ENCODE measurements at places on chromosomes 1 and 21.

GRCh38 chr1:111513410-111514020 lies 10.1 kb upstream of the ADORA3 start:
- no peak for DNase-seq

DNA sequence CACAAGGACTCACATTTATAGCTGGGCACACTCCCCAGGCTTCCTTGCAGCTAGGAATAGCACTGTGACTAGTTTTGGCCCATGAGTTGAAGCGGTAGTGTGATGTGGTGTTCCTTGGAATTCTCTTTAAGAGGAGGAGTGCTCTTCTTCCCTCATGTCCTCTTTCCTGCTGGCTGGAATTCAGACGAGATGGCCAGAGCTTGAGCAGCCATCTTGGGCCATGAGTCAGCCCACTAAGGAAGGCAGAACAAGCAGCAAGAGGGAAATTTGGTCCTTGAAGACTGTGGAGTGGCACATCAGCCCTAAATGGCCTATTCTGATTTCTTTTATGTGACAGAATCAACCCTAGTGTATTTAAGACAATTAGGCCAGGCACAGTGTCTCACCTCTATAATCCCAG lies 20.0 kb downstream of the HTR6 start:
- no peak for DNase-seq

- no peak for DNase-seq
Measured at GRCh38 chr1:30083800-30084464, 639.5 kb downstream of the MATN1 start.

DNA sequence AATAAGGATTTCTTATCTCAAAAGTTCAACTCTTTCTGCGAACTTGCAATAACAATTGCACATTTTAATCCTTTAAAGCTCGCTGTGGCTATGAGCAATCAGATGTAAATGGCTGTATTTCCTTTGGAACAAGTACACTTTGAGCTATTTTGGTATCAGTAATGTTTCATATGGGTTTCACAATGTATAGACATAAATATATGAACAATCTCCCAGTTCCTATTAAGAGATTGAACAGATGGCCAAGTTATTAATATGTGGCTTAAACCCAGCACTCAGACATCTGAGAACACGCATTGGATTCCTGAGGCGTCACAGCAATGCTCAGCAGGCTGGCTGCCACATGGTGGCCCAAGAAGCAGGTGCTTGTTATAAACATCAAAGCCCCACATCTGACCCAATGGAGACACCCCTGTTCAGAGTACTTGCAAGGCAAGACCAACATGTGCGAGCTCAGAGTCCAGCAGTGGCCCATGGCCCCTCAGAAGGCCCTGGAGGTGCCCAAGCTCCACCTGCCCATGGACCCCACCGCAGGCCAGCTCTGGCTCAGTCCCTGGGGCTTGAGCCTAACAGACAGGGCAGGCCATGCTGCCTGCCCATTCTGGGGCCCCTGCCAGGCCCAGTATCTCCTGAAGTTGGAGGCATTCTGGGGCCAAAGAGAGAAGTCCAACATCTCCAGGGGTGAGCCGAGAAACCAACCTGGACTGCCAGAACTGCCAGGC lies 23.7 kb downstream of the PSMG1 start:
- DNase-seq: no peak

GRCh38 chr1:61435226-61435625 lies 289.7 kb downstream of the TM2D1 start:
- no peak for DNase-seq

DNA sequence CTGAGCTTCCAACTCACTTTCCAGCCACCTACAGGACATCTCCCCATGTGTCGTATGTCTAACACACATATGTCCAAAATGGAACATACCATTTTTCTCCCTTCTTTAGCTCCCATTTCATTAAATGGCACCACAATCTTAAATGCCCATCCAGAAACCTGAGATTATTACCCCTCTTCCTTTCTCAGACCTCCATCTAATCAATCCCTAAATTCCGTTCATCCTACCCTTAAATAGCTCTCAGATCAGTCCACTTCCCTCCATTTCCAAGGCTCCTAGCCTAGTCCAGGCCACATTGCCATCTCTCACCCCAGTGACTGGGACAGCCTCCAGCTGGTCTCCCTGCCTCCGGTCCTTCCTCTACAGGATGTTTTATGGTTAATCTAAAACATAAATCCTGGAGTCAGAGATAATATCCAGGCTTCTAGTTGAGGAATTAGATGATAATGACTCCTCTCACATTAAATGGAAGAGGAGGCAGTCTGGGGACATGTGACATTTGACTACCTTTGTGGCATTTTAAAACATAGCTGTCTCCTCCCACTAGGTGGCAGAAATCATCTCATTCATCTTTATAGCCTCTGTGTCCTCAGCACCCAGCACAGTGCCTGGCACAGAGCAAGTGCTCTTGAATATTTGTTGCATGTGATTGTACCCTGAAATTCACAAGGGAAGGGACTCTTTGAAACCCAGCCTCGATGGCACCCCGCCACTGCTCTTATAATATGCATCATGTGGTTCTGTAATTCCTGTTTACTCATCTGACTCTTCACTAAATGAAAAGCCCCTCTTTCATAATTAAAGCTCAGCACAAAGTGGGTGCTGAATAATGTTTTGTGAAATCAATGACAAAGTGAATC lies 102.3 kb downstream of the TMEM53 start:
- no peak for DNase-seq

GRCh38 chr1:233873666-233874065 lies 30.8 kb upstream of the SLC35F3 start:
- DNase-seq: no peak

DNA sequence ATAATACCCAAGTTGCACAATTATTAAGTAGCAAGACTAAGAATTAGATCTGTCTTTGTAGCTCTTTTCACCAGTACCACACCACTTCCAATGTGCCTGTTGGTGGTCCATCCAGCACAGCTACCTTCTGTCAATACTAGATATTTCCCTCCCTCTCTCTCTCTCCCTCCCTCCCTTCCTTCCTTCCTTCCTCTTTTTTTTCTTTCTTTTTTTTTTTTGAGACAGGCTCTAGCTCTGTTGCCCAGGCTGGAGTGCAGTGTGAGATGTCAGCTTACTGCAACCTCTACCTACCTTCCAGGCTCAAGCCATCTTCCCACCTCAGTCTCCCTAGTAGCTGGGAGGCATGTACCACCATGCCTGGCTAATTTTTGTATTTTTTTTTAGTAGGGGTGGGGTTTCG lies 21.1 kb downstream of the KPNA6 start:
- no peak for DNase-seq

- no peak for DNase-seq
Measured at GRCh38 chr21:29606613-29607012, 307.9 kb downstream of the BACH1 start.
